Nephron progenitor cell (in vitro differentiated cells): ENCODE measurements at places on chromosomes 1 and 21.

DNA sequence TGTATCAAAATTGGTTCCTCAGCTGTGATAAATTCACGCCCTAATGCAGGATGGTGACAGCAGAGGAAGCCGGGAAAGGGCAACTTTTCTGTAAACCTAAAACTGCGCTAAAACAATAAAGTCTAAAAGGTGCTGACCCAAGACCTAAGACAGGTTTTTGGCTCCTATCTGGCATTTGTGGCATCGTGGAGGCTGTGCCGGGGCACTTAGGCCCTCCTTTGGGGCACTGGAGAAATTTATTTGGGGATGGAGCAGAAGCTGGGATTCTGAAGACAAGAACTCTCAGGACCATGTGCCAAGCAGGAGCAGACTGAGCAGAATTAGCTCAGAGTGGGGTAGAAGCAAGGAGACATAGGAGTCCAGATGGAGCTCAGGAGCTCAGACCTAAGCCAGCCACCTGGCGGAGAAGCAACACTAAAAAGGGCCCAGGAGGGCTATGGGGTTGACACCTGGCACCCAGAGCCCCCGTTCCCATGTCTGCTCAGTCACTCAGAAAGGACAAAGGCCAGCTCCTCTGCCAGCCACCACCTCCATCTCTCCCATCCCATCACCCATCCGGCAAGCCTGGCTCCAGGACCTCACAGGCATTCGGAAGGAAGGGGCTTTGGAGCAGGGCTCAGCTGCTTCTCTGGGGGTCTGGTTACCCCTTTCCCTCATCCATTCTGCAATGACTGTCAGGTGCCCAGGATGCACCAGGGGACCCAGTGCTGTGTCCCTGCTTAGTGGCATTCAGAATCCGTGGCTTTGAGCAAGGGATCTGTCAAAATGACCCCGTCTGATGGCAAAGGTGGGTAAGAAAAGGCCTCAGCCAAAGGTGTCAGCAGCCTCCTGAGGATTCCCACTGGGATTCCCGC lies 347.7 kb downstream of the NPHP4 start:
- no peak for DNase-seq

- no peak for DNase-seq
Observed at GRCh38 chr1:159779403-159779851, 1.3 kb upstream of the DUSP23 start.

DNA sequence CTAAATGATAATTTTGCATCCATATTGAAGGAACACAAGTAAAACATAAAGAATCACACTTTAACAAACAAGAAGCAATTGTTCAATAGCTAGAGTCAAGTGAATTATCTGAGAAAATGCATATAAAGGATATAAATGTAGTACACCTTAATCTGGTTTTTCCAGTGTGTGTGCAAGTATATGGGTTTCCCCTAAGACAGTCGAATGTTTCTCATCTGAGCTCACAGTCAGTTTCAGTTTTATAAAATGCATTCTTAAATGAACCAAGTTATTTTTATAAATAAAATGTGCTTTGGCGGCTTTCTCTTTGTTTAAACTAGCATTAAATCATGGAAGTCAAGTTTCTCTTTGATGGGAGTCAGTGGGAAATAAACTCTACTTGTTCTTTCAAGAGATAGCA lies 125.9 kb downstream of the PTPRC start:
- DNase-seq = no peak

- no peak for DNase-seq
Observed at GRCh38 chr1:223264983-223265908, 98.7 kb downstream of the SUSD4 start.

- DNase-seq = no peak
Observed at GRCh38 chr1:212291505-212292134, 6.4 kb downstream of the PPP2R5A start.

DNA sequence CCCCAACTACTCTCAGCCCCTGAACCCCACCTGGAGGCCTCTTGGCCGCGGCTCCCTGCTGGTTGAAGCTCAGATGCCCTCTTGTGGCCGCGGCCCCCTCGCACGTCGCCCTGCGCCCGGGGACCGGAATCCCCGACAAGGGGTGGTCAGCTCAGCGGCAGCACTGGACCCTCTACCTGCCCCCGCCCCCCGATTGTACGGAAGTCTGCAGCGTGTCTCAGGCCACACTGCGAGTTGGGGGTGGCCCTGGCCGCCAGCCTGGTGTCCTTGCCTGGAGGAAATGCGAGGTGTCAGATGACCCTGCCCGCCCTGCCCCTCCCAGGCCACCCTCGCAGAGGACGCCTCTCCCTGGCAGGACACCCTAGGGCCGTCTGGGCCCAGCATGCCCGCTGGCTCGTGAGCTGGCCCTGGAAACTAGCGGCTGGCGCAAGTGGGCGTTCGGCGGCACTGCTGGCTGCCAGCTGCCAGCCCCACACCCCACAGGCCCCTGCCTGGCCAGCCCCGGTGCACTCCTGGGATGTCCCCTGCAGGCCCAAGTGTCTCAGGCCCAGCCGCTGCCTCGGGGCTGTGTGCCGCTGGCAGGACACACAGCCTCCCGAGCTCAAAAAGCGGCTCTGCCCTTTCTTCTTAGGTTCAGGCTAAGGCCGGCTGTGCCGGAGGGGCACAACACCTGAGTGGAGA lies 60.8 kb downstream of the EDN2 start:
- DNase-seq = peak; percentile 51

GRCh38 chr1:110520827-110521226 lies 1.9 kb upstream of the KCNA10 start:
- DNase-seq = no peak

DNA sequence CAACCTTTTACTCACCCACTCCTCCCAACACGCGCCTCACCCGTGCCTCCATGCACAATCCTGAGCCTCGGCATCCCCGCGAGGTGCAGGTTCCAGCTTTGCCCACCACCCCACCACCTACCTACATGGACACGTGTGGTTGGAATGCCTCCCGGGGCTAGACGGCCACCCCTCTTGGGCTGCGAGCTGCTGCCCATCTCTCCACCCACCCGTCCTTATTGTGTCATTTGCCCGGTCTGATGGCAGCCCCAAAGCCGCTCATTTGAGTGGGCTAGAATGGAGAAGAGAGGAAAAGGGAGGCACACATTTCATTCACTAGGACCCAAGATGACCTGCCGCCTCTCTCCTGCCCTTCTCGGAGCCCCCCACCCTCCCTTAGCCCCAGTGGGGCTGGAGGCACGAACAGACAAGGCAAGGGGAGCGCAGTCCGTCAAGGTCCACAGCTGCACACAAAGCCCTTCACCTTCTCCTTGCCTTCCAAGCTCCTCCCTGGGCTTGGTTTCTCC lies 785 bp downstream of the ZNF697 start:
- peak; percentile 27 for DNase-seq

GRCh38 chr1:204360314-204360713 lies 585 bp upstream of the PLEKHA6 start:
- DNase-seq = no peak

DNA sequence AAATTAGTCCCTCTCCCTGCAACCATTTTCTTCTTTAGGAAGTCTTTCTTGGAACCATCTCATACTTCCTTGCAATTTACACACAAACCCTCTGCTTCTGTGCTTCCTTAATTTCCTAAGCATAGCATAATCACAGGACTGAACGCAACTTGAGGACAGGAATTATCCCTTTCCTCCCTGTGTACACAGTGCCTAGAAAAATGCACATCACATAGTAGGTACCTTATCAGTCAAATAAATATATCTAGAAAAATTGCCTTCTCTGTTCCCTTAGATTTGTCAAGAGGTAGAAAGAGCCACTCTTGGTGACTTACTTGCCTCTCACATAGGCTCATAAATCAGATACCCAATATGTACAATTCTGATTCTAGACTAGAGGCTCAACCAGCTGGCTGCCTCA lies 4.9 kb downstream of the ASPM start:
- no peak for DNase-seq

- no peak for DNase-seq
Observed at GRCh38 chr1:87805666-87806378, 477.1 kb downstream of the LMO4 start.

DNA sequence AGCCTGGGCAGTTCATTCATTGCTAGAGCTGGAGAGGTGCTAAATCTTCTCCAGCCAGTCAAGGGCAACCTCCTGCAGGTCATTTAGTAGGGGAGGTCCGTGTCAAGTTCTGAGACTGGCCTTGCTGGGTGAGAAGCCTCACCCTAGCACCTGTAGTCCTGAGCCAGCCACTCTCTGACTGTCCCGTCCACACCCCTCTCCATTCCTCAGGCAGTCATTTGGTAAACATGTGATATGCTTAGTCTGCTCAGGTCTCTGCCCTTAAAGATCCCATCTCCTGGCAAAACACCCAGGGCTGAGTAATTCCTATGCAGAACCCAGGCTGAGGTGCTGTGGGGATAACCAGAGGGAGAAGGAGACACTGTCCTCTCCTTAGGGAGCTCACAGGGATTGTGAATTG lies 13.7 kb upstream of the IGFN1 start:
- no peak for DNase-seq

GRCh38 chr1:26359981-26360806 lies 6.3 kb upstream of the CRYBG2 start:
- peak; percentile 68 for DNase-seq
